ENCODE measurements at places on chromosomes 3 and 15. TPM values are rescaled to one million over a fixed set of nuclear protein-coding genes. Genes with fewer than 3 reads are reported as not detected.
A peak's percentile ranks its signal among the peaks of the same experiment; 100 is the strongest.

The CPN2 gene
- total RNA-seq = not detected

The BDH1 gene
- 114 TPM for total RNA-seq

The FRMD4B gene
- 8.9 TPM for total RNA-seq

The FHIT gene
- total RNA-seq = 3.7 TPM

The TRH gene
- total RNA-seq = not detected

The ABHD10 gene
- total RNA-seq = 39.4 TPM

- no peaks in the 10 kb centered on the region for H3K4me1 ChIP-seq
- no peak overlapping the region for H3K27ac ChIP-seq
- no peak overlapping the region for H3K4me3 ChIP-seq
- H3K27me3 ChIP-seq = peaks cover 4% of the 10 kb centered on the region
Observed at GRCh38 chr3:110758208-110758607, 313.4 kb upstream of the NECTIN3 start.

- DNase-seq = no peak
- peaks cover 1% of the 10 kb centered on the region for H3K4me1 ChIP-seq
- H3K36me3 ChIP-seq = peaks cover 1% of the 10 kb centered on the region
- no peak overlapping the region for H3K4me3 ChIP-seq
- H3K27ac ChIP-seq = no peak overlapping the region
- peaks cover 5% of the 10 kb centered on the region for H3K27me3 ChIP-seq
Observed at GRCh38 chr3:14322001-14322400, 80.4 kb upstream of the SLC6A6 start.

DNA sequence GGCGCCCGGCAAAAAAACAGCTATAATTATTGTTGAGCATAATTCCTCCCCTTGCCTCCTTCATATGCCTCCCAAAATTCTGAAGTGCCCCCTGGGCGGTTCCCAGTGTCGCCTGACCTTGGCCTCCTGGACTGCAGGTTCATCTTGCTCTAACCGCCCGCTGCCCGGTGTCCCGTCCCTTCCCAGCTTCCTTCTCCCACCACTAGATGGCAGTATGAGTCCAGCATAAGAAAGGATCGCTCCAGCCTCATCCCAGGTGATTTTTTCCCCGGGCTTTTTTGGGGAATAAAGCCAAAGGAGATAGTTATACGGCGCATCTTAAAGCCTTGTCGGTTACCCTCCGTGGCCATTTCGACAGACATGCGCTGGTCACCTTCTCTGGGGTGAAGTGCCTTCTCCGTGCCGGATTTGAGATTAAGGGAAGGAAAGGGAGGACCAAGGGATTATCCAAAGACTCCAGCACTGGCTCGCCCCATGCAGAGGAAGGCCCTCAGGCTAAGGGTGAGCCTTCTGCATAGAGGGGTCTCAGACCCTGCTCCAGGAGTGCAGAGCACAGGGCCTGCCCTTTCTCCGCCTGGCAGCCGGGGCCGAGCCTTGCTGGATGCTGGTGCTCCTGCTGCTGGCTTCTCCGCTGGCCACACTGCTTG, 45.8 kb upstream of the TRA2B start:
- H3K36me3 ChIP-seq = no peaks in the 10 kb centered on the region
- H3K27me3 ChIP-seq = peaks cover 21% of the 10 kb centered on the region
- no peaks in the 10 kb centered on the region for H3K4me1 ChIP-seq
- H3K27ac ChIP-seq = no peak overlapping the region

DNA sequence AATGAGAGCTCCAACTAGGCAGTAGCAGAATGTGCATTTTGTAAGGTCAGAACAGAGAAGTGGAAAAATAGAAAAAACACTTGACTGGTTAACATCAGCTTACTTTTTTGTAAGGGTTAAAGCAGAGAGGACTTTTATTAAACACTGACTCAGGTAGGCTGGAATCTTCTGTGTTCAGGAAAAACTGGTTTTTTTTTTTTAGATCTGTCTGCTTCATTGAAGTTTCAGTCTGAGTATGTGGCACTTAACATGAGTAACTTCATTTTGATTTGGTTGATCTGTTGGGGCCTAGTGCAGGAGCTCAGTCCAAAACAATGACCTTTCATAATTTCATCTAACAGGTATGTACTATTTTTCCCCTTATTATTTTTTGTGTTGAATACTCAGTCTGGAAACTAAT, 141.1 kb downstream of the DOCK3 start:
- H3K36me3 ChIP-seq = no peaks in the 10 kb centered on the region
- H3K4me3 ChIP-seq = no peak overlapping the region
- H3K4me1 ChIP-seq = no peaks in the 10 kb centered on the region
- H3K27me3 ChIP-seq = peaks cover 2% of the 10 kb centered on the region
- DNase-seq = no peak

GRCh38 chr3:39053696-39054095, 1.9 kb downstream of the WDR48 start:
- no peaks in the 10 kb centered on the region for H3K27me3 ChIP-seq
- DNase-seq = no peak
- H3K4me3 ChIP-seq = no peak overlapping the region
- H3K36me3 ChIP-seq = no peaks in the 10 kb centered on the region
- H3K4me1 ChIP-seq = peaks cover 22% of the 10 kb centered on the region

- H3K27ac ChIP-seq = peak overlapping the region; percentile 54
- H3K27me3 ChIP-seq = peaks cover 45% of the 10 kb centered on the region
- peaks cover 10% of the 10 kb centered on the region for H3K4me1 ChIP-seq
- DNase-seq = peak; percentile 71
Observed at GRCh38 chr3:46558184-46559043, 7.7 kb downstream of the LRRC2 start.

DNA sequence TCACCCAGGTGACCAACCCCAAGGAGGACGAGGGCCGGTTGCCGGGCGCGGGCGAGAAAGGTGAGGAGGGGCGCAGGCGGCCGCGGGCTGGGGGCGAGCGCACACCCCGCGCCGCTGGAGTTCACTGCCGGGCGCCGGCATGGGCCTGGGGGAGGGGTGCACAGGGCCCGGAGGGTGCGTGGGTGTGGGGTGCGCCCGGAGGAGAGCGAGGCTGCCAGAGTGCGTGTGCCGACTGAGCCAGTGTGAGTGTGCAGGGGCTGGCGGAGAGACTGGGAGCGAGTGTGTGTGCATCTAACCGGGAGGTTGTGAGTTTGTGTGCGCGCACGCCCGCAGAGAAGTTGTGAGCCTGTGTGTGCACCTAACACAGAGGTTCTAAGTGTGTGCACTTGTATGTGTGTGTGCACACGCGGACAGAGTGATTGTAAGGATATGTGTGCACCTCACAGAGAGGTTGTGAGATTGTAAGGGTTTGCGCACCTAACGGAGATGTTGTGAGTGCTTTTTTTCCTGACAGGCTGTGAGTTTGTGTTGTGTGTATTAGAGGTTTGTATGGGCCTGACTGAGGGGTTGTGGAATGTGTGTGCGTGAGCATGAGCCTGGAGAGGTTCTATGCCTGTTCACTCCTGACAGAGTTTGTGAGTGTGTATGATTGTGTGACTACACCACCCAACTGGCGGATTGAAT, 681 bp downstream of the CTDSPL start:
- peaks cover 12% of the 10 kb centered on the region for H3K4me1 ChIP-seq
- no peak for DNase-seq

DNA sequence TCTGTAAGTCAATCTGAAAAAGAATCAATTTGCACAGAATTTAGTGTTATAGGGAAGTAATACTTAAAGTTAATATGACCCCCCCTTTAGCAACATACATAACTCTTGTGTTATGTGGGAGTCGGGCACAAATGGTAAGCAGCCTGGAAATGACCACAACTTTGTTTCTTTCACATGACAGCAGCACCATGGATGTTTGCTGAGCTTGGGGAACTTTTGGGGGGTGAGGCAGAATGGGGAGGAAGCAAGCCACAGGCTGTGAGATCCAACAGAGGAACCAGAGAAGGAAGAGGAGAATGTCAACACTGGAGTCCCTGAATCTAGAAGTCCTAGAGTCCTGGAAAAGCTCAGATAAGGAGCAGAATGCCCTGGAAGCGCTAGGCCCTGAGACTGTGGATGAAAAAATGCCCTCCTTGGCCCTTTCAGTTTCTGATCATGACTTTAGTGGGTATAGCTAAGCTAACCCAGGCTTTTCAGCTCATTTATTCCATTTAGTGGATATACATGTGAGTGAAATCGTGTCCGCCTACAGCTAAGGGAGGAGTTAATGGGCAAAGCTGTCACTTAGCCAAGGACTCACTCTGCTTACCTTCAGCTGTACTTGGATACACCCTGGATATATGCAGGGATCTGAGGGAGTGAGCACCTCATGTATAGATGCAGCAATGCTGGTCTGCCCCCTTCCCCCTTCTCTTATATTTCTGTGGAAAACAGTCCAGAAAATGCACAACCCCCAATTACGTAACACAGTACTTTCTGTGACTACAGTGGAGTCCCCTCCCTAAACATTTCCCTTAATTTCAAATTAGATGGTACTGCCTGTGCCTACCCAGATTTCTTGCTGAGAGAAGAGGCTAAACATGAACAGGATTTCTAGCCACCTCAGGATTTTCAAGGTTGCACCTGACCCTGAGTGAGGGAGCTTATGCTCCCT, 39.1 kb downstream of the CFAP91 start:
- no peaks in the 10 kb centered on the region for H3K4me1 ChIP-seq
- H3K27me3 ChIP-seq = peaks cover 46% of the 10 kb centered on the region

- H3K4me1 ChIP-seq = peaks cover 33% of the 10 kb centered on the region
- DNase-seq = peak; percentile 49
- peaks cover 92% of the 10 kb centered on the region for H3K27me3 ChIP-seq
Observed at GRCh38 chr3:158103081-158103886, 2.9 kb downstream of the SHOX2 start.

GRCh38 chr3:128787256-128788253, 61.6 kb downstream of the RAB7A start:
- H3K36me3 ChIP-seq = peaks cover 3% of the 10 kb centered on the region
- H3K4me3 ChIP-seq = peak overlapping the region; percentile 92
- H3K27ac ChIP-seq = peak overlapping the region; percentile 99
- peaks cover 68% of the 10 kb centered on the region for H3K4me1 ChIP-seq
- H3K27me3 ChIP-seq = no peaks in the 10 kb centered on the region

DNA sequence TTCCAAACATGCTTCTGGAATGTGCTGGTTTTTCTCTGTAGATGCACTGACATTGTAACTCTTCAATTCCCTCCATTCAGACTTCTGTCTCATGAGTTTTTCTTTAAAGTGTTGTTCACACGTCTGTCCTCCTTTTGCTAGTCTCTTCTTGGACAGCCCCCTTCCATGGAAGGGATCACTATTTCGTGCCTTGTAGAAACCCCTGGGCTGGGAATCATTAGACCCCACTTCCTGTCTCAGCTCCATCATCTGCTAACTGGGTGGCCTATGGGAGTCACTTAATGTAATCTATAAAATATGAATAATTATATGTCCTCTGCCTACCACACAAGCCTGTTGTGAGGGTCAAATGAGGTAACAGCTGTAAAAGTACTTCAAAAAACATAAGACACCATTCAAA, 110.6 kb downstream of the THSD4 start:
- H3K27ac ChIP-seq = no peak overlapping the region
- DNase-seq = no peak
- peaks cover 5% of the 10 kb centered on the region for H3K27me3 ChIP-seq
- H3K36me3 ChIP-seq = no peaks in the 10 kb centered on the region
- H3K4me3 ChIP-seq = no peak overlapping the region
